ENCODE measurements at places on chromosomes 2 and 18.

GRCh38 chr2:189516546-189516945 lies 64.0 kb downstream of the SLC40A1 start:
- DNase-seq, result no peak

GRCh38 chr2:45697190-45697589 lies 45.7 kb downstream of the PRKCE start:
- DNase-seq, result no peak

DNA sequence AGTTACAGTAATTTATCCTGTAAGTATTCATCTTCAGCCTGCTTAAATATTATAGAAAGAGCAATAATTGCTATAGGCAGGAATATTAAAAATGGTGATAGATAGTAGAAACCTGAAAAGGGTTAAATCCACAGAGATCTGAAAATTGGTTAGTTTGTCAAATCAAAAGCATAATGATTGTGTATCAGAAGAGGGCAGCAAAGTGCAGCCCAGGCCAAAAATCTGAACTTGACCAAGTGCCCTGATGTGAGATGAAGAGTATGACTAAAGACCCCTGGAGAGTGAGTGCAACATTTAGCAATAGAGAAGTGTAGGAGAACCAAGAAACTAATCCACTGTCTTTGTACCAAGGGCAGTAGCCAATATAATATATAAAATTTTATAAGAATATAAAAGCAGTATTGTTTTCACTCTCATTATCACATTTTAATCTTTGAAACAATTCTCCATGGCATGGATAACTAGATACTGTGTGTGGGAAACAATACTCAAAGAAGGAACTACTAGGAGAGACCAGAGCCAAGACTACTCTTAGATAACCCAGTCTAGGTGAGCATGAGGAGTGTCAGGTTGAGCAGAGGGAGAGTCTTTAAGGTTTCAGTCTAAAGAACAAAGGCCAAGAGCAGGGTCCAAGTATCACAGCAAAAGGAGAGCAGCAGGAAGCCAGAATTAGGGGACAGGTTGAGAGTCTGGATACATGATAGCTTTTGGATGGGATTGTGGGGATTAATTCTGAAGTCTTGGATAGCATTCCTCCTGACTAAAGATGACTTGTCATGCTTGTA lies 148.7 kb downstream of the CALCRL start:
- no peak for DNase-seq

- DNase-seq, result no peak
Measured at GRCh38 chr2:44358503-44358902, 2.8 kb downstream of the PREPL start.

DNA sequence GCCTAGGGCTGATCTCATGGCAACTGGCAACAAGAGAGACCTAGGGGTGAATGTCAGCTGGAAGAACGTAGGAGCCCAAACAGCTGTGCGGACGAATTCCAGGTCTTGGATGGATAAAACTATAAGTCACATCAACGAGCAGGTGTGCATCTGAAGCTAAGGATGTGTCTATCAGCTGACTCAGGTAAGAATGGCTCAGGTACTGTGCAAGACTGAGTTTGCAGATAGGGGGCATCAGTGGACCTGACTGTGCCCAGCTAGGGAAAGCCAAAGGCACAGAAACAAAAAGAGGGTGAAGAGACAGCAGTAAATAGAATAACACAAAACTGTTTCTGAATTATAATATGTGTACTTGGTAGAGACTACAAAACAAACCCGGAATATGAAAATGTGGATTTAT lies 357.3 kb downstream of the ZEB2 start:
- DNase-seq, result no peak

DNA sequence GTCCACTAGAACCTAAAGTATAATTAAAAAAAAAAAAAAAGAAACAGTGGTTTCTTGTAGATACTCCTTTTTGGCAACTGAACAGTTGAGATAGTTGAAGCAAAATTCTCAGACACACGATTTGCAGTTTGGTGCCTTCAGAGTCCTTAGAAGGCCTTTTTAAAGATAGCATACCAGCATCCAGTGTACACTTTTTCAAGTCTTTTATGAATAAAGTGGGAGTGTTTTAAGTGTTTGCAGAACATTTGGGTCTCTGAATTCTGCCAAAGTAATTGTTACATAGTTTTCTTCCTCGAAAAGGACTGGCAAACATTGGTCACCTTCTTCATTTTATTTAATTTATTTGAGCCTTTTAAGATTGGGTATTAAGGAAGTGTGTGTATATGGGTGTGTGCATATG lies 62.3 kb downstream of the SPTBN1 start:
- no peak for DNase-seq

- no peak for DNase-seq
Measured at GRCh38 chr2:133431289-133431688, 137.0 kb downstream of the NCKAP5 start.

GRCh38 chr2:144914113-144914512 lies 394.2 kb upstream of the ZEB2 start:
- DNase-seq, result no peak

All from AG04450 (cell line).